ENCODE measurements at places on chromosomes 3 and 15.

DNA sequence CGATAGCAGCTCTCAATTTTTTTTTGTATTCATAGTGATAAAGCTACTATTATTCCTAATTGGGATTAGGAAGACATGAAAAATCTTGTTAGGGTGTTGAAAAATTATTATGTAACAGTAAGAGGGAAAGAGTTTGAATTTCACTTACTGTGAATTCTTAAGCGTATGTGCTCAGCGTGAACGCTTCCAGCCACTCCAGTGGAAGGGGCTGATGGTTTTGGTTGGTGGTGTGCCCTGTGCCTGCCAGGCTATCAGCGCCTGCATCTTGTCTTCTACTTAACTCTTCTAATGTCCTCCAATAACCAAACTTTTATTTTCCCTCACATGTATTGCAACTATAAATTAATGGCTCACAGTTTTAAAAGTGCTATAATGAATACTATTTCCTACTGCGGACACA is 22.5 kb downstream of the CDIN1 start:
- DNase-seq: no peak

DNA sequence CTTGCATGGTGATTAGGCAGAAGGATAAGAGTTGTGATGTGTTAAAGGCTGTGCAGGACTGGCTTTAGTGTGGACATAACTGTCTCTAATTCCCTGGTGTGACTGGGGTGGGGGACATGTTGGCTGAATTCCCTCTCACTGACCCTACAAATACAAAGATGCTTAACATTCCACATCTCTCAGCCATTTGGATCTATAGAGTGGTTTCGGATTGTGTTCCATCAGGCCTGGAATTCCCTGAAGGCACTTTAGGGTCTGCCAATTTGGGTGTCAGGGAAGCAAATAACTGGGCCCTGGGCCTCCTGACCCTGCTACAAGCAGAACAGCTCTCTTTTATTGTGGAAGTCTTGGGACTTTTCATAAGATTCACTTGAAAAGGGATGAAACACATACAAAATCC is 56.2 kb downstream of the ARHGEF26 start:
- no peak for DNase-seq

DNA sequence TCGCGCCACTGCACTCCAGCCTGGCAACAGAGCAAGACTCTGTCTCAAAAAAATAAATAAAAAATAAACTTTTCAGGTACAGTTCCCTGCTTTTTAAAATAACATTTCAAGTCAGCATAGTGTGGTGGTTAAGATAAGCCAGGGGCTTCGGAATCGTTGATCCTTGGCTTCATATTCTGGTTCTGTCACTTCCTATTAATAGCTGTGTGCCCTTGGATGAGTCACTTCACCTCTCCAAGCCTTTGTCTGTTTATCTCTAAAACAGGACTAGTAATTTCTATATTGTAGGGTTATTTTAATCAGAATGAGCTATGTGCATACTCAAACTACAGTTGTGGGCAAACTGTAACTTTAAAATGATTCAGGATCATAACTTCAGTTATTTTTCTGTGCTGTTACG is 53.8 kb upstream of the SENP5 start:
- DNase-seq: no peak

DNA sequence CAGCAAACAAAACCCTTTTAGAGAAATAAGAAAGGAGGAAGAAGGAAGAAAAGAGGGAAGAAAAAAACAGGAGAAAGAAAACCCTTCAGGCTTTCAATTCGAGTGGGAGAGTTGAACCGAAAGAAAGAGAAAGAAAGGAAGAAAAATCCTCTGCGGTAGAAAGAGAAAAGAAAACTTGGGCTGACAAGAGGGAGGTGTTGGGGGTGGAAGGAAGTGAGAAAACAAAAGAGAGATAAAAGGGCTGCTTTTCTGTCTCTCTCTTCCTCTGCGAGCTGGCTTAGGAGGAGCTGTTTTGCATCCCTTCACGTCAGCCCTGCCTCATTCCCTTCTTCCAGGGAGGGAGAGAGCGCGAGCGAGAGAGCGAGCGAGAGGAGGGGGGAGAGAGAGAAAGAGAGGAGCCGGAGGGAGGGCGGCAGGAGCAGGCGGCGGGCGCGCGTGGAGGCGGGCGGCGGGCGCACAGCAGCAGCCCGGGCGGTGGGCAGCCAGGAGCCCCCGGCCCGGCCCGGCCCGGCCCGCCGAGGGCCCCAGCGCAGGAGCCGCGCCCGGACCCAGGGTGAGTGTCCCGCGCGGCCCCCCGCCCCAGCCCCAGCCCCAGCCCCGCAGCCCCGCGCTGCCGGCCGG is at the start of gene ZNF710:
Gene ZNF710, plus strand, starts transcription at position 263 of the 621 bp plus-strand sequence. CDS start 65,814 bp downstream, outside the sequence.
- peak; percentile 45 for DNase-seq

- DNase-seq: no peak
Measured at GRCh38 chr15:87752250-87752951, 504.1 kb downstream of the NTRK3 start.

- DNase-seq: peak; percentile 76
Measured at GRCh38 chr15:72227192-72227586, 3.8 kb downstream of the PKM start.

GRCh38 chr15:72800833-72801481 is 17.4 kb upstream of the ADPGK start:
- DNase-seq: no peak

DNA sequence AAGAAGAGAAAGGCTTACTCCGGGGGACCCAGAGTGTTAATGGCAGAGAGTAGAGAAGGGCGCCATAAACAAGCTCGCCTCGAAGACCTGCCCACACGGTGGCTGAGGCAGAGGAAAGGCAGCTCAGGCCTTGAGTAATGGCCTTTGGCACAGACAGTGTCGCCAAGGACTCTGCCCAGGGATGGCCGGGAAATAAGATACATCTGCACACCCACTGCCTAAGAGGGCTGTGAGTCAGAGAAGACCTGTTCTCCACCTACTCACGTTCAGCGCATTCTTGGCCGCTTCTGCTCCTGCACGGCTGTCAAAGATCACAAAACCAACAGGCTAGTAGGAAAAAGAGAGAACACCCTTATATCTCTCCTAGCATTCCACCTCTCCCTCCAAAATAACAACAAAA is 26.2 kb downstream of the RBPMS2 start:
- no peak for DNase-seq

DNA sequence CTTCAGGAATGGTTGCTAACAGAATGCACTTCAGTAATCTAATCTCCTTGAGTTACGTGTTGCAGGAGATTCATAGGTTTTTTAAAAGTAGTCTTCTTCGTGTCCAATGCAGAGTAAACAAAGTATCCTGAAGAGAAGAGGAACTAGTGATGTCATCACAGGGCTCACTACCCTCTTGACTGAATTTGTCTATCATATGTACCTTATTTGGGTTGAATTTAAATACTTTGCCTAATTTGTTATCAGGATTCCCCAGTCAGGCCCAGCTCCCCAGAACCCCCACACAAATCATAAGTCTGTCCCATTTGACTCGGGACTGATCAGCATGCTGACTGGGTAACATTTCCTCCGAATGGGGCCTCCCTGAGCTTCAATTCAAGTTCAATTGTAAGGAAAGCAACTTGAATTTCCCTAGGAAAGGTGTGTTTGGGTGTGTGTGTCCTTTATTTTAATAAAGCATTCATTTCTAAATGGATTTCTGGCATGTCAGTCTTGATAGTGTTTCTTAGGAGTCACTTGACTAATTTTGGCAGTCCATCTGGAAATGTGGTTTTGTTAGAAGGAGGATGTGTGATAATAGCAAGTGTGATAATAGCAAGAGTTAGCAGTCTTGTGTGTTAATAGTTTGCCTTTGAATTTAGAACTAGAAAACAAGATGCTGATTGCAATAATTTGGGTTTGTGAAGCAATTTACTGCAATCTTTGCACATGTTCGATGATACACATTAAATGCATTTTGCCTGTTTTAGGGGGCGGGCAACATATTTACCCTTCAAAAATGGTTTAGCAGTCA is 21.9 kb downstream of the OXNAD1 start:
- no peak for DNase-seq

GRCh38 chr3:155859859-155860258 is 5.6 kb upstream of the SLC33A1 start:
- DNase-seq: no peak

GRCh38 chr15:90202929-90203328 is 1.8 kb downstream of the SEMA4B start:
- no peak for DNase-seq

GRCh38 chr15:92645731-92646130 is 9.8 kb downstream of the FAM174B start:
- DNase-seq: no peak

DNA sequence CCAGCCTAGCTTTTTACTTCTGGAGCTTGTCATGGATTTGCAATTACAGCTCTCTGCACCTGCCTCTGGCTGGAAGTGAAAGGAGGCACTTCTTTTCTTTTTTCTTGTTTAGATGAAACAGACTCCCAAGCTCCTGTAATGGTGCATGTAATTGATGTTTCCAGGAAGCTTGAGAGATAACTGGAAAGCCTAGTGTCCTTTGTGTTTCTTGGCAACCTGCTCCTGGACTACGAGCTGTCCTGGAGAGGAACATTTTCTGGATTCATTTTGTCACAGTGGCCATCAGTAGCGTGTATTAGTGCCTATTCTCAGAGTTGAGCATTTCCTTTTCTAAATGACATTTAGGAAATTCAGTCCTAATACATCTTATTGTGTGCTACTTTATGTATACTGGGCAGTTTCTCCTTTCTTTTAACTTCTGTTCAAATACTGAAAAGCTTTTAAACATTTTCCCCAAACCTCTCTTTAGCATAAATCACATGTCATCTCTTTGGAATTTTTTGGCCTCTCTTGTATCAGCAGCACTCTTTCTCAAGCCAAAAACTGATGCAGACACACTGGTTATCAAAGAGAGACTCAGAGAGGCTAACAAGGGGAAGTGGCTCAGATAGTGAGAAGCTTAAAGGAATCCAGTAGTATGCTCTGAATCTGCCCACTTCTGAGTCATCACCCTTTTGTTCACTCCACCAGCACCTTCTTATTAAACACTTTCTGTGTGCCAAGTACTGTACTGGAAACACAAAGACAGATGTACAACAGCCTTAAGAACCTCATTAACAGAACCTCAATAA is 62.6 kb upstream of the SLC2A2 start:
- DNase-seq: no peak
